ENCODE measurements at places on chromosomes 4 and X.
A peak's percentile ranks its signal among the peaks of the same experiment; 100 is the strongest.

DNA sequence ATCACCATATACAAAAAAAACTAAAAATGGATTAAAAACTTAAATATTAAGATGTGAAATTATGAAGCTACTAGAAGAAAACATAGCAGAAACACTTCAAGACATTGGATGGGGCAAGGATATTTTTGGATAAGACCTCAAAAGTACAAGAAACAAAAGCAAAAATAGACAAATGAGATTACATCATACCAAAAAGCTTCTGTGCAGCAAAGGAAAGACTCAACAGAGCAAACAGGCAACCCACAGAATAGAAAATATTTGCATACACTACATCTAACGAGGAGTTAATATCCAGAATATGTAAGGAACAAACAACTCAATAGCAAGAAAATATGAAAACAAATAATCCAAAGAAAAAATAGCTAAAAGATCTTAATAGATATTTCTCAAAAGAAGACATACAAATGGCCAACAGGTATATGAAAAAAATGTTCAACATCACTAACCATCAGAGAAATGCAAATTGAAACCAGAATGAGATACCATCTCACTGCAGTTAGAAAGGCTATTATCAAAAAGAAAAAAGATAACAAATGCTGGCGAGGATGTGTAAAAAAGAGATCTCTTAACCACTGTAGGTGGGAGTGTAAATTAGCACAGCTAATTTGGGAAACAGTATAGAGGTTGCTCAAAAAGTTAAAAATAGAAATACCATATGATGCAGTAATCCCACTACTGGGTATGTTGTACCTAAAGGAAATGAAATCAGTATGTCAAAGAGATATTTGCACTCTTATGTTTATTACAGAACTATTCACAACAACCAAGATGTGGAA, 17.8 kb upstream of the LRCH2 start:
- no peak for DNase-seq

DNA sequence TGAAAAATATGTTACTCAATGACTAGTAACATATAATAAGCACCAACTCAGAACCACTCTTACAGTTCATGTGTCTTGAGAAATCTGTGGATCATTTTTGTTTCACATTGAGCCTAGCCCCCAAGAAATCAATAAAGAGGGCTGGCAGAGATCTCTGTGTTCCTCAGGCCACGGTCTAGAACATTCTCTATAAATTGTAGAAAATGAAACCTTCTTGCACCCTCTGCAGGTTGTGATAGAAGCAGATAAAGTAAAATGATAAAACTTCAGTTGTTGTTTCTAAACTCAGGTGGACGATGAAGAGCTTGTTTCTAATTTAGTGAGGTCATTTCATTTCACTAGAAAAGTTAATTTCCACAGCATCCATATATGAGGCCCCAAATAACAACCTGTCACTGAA, 182.7 kb downstream of the KIT start:
- no peak for DNase-seq

DNA sequence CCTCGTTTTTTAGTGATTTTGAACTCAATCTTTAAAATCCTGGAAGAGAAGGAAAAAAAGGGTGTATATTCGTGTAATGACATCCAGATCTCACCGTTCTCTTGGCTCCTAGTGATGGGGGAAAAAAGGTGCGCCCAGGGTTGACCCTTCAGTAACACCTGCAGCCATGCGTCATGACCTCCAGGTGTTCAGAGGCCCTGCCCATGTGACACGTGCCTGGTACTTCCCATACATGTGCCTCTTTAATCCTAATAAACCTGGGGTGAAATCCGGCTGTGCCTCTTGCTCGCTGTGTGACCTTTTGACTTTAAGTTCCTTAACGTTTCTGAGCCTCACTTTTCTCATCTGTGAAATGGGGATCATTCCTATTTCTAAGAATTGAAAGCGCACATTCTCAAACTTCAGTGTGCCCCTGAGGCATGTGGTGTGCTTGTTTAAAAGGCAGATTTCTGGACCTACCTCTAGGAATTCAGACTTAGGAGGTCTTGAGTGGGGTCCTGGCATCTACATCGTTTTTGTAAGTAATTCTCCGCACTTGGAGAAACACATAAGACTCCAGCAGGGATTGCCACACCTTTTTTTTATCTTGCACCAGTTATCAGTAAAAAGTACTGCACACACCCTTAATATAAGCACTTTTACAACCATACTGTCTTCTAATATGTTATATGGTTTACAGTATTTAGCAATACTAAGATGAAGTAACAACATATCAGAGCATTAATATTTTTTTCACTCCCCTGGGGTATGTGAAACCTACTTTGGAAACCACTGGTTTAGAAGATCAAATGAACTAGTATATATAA, 90.1 kb downstream of the RELL1 start:
- DNase-seq, result no peak

- no peak for DNase-seq
Observed at GRCh38 chr4:153269218-153269990, 65.2 kb downstream of the TRIM2 start.

- DNase-seq, result no peak
Observed at GRCh38 chr4:117996891-117997290, 37.4 kb upstream of the NDST3 start.

DNA sequence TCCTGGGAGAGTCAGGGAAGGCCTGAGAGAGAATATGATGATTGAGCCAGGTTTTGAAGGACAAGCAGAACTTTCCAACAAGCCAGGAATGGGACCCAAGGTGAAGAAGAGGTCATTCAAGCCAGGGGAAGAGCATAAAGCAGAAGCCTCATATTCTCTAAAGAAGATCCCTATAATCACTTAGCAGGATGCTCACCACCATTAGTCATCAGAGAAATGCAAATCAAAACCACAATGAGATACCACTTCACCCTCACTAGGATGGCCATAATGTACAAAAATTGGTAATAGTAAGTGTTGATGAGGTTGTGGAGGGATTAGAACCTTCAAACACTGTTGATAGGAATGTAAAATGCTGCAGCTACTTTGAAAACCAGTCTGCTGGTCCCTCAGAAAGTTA, 20.5 kb upstream of the SUPT20HL1 start:
- no peak for DNase-seq

DNA sequence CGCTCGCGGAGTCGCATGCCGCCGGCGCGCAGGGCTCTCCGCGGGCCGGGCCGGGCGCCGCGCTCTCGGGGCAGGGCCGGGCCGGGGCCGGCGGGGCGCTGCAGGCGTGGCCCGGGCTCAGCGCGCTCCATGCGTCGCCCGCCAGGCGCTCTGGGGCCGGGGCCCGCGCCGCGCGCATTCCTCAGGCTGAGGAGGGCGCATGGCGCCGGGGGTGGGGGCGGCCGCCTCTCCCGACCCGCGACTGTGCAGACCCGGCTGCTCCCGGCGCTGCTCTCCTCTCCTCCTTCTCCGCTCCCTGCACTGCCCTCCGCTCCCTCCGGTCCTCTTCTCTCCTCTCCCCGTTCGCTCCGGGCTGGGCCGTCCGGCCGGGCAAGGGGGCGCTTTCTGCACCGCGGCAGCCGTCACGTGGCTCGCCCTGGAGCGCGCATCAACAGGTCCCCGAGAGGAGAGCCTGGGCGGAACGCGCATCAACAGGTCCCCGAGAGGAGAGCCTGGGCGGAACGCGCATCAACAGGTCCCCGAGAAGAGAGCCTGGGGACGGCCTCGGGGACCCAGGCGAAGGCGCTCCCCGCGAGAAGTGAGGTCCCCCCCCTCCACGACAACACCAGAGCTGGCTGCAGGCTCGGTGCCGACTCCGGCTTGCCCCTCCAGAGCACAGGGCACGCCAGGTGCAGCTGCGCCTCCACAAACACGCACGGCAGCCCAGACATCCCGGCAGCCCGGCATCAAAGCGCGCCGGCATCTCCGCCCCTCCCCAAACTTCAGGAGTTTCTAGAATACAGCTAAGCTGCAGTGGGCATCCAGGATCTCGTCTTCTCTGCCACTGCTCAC, 12.9 kb downstream of the PPP2R3B start:
- no peak for DNase-seq

DNA sequence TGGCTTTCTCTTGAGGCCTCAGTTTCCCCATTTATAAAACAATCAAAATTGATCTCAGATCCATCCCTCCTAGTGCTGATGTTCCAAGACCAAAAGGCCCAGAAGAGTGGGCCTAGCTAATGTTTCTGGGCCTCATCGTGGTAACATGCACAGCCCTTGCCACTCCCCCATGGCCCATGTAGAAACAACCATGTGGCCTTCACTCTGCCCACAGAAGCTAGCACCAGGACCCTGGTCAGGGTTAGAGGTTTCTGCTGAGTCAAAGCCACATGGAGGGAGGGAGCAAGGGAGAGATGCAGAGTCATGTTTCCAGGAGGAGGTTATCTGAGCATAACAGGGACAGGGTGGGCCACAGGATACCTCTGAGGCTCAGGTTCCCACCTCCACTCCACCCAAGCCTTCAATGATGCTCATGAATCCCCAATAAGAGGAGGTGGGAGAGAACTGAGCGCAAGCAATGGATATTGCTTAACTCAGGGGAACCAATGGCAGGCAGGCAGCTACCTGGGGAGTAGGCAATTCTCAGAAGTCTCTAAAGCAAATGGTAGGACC, 16.9 kb downstream of the OTUD5 start:
- no peak for DNase-seq

DNA sequence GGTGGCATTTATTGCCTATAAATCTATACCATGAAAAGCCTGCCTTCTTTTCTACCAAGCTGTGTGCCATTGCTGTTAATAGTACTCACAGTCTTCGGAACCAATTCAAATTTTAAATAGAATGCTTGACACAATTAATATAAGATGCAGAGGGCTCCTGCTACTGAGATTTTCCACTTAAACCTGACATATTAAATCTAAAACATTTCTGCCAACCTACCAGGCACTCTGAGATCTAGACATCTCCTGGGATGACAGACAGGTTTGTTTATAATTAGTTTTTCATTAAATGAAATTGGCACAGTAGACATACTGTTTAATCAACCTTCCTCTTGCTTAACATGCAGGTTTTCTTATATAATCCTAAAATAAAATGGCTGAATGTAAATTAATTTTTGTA, 117.3 kb upstream of the CBR4 start:
- DNase-seq, result no peak

DNA sequence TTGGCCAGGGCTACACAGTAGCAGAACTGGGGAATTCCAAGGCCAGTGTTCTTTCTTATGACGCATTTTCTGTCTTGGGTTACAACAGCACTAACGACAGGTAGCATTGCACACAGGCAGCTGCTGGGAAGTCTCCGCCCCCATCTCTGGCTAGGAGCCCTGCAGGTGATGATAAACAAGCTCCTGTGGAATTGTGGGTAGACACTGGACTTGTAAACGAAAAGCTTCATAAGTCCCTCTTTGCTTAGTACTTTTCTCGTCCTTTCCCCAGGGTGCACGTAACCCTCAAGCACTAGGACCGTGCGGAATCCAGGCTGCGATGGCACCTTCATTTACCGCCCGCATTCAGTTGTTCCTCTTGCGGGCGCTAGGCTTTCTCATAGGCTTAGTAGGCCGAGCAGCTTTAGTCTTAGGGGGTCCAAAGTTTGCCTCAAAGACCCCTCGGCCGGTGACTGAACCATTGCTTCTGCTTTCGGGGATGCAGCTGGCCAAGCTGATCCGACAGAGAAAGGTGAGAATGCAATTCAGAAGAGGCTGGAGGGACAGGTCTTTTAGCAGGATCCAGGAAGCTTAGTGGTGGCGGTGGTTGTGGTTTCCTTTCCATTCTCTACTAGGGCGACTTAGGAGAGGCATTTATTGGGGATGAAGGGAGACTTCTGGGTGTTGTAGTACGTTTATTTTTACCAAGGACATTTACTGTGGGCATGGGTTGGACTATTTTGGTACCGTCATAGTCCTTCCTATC, at the start of gene FAAH2:
TSS of gene FAAH2 (plus strand) at position 200 of the 745 bp plus-strand sequence. CDS start at position 320, 120 bp downstream.
- DNase-seq, result peak; percentile 87

DNA sequence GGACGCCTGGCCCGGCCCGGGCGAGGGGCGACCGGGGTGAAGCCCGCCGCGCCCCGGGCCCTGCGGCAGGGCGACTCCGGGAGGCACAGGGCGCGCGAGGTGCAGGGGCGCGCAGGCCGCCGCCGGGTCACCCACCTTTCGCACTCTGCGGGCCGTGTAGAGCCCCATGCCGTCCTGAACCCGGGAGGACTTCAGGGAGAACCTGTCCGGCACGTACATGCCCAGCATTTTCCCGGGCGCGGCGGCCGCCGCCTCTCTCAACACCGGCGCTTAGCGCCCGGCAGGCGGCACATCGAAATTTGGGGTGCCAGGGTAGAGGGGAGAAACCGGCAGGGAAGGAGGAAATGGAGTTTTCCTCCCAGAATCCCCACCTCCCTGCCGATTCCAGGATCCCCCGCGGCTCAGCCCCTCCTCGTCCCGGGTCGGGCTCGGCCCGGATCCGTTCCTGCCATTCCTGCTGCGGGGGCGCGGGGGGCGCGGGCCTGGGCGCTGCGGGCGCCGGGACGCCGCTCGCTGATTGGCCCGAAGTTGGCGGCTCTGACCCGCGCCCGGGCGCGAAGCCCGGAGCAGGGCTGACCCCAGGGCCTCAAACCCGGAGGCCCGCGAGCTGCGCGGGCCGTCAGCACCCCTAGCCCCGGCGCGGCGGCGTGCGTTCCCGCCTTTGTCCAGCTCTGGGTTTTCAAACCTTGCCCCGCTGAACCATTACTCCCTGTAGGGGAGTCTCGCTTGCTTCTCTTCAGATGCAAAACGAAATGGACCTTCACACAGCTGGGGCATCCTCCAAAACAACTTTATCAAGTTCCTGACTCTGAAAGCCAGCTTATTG, at the start of gene PRDM5:
TSS of gene PRDM5 (minus strand) at position 346 of the 826 bp plus-strand sequence. CDS start at position 228, 118 bp downstream.
- DNase-seq, result peak; percentile 17

DNA sequence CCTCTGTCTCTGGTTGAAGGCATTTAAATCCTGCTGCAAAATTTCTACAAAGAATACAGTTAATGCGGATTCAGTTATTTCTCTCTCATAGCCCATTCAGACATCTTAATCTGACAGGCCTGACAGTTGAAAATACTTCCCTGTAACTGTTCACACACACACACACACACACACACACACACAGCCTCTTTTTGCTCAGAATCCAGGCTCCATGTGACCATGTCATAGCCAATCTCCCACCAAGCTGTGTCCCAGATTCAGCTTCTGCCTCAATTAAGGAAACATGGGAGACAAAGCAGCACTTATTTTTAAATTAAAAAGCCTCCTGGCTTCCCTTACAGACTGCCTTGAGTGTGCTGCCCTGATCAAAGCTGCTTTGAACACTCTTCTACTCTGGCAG, 49.3 kb upstream of the EFHC2 start:
- no peak for DNase-seq

DNA sequence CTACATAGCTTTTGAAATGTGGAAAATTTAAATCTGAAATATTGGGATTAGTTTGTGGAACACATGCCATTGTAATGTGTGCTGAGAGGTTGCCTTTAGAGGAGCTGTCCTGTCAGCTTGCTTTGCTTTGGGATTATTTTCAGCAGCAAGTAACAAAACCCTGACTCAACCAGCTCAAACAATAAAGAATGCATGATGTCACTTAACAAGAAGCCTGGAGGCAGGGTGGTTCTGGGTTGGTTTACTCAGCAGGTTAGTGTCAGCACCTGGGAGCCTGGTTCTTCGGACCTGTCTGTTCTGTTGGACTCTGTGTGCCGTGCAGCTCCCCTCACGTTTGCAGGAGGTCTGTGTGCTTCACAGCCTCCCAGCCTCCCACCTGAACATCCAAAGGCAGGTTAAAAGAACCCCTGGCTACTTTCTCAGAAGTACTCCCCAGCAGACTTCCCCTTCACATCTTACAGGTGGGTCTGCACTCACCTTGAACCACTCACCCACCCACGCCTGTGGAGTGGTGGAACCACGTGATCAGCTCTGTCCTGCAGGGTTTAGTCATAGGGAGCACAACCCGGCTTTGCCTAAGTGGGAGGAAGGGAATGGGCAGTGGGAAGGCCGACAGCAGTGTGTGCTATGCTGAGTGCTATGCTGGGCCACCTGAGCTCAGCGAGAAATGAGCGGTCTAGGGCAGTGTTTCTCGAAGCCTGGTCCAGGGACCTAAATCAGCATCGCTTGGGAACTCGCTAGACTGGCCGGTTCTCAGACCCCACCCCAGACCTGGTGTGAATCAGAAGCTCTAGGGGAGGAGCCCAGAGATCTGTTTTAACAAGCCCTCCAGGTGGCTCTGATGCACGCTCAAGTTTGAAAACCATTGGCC, 20.4 kb downstream of the TMEM131L start:
- peak; percentile 98 for DNase-seq

Measured in foreskin keratinocyte (primary cell).